ENCODE measurements at places on chromosomes 4 and X.

DNA sequence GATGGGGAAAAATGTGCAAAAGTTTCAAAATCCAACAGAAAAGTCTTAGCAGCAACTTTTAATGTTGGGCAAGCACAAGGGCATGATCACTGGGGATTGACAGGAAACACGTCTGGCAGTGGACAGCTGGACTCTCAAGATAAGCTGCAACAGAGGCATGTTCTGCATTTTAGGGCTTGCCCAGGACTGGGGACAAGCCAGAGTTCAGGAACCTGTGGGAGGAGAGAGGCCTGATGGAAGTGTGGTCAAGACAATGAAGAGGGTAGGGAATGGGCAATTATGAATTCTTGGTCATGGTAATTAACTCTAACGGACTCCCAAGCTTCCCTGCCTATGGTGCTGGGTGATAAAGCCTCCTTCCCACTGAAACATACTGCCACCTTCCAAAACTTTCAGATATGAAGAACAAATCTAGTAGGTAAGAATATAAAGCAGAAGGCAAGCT is 48.4 kb downstream of the ANXA3 start:
- H3K4me3 ChIP-seq: no peak overlapping the region
- no peaks in the 10 kb centered on the region for H3K27me3 ChIP-seq
- H3K4me1 ChIP-seq: no peaks in the 10 kb centered on the region
- no peaks in the 10 kb centered on the region for H3K36me3 ChIP-seq
- H3K27ac ChIP-seq: no peak overlapping the region
- no peak for DNase-seq

DNA sequence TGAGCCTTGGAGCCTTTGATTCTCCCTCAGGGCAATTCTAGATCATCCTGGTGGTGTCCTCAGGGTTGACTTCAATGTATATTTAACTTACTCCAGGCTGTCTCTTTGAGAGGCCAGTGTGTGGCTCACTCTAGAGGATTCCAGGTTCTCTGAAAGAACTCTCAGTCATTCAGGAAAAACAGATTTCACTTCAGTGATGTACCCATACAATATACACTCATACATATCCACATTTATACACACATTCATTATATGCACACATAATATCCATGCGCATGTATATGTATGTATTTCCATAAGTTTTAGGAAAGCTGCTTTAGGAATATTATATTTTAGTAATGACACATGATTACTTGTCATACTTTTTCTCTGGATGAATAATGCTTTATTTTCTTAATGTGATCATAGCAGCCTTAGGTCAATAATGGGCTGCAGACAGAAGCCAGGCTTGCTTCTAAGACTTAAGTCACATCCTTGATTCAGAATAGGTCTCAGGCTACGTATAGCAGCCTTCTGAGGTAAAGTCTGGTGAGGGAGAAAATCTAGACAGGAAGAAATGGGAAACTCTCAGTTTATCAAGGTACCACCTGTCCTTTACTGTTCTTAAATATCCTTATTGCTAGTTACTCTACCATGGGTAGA is 397.0 kb downstream of the GPAT3 start:
- no peak overlapping the region for H3K4me3 ChIP-seq
- no peaks in the 10 kb centered on the region for H3K27me3 ChIP-seq
- H3K36me3 ChIP-seq: no peaks in the 10 kb centered on the region
- no peak overlapping the region for H3K27ac ChIP-seq

GRCh38 chrX:86806786-86807185 is 658.5 kb downstream of the DACH2 start:
- no peak for DNase-seq
- H3K27me3 ChIP-seq: no peaks in the 10 kb centered on the region
- no peak overlapping the region for H3K27ac ChIP-seq
- H3K4me1 ChIP-seq: no peaks in the 10 kb centered on the region
- H3K36me3 ChIP-seq: no peaks in the 10 kb centered on the region
- no peak overlapping the region for H3K4me3 ChIP-seq

DNA sequence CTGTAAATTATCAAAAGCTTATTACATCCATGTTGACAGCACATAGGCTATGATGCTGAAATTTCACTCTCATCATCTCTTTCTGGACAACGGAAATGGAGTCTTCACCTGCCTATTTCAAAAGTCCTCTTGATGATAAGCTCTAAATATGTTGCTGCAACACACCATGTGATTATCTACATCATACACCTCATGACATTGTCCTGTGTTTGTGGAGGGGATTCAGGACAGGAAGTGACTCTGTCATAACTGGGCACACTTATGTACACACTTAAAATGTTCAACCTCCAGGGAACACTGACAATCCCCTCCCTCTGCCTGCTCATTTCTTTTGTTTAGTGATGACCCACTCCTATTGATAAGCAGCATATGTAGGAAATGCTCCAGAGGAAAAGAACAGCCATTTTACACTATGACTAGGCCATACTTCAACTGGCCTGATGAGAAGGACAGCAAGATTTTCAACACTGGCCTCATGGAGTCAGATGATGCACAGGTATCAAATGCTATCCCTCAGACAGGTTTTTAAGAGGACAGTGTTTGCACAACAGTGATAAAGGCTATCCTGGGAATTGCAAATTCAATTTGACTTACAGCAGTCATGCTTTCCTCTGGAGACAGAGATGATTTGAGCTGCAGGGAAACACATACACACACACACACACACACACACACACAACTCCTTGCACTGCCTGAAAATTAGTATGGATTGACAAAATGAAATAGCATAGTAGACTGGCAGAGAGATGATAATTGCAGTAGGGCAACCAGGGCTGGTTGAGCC is 163.3 kb upstream of the RASGEF1B start:
- H3K4me1 ChIP-seq: no peaks in the 10 kb centered on the region
- H3K36me3 ChIP-seq: no peaks in the 10 kb centered on the region
- H3K4me3 ChIP-seq: no peak overlapping the region
- DNase-seq: no peak

GRCh38 chrX:20414066-20414465 is 147.4 kb upstream of the RPS6KA3 start:
- no peaks in the 10 kb centered on the region for H3K36me3 ChIP-seq
- no peaks in the 10 kb centered on the region for H3K27me3 ChIP-seq
- no peak overlapping the region for H3K4me3 ChIP-seq
- DNase-seq: no peak
- H3K4me1 ChIP-seq: peaks cover 15% of the 10 kb centered on the region

- no peak for DNase-seq
- no peak overlapping the region for H3K27ac ChIP-seq
- H3K27me3 ChIP-seq: no peaks in the 10 kb centered on the region
- 0 out of 2 replicates have a peak, but pooled peaks cover under 1% of the 10 kb centered on the region for H3K4me1 ChIP-seq
- H3K36me3 ChIP-seq: peaks cover 54% of the 10 kb centered on the region
- H3K4me3 ChIP-seq: no peak overlapping the region
Measured at GRCh38 chr4:88467392-88467791, 10.5 kb downstream of the HERC5 start.

DNA sequence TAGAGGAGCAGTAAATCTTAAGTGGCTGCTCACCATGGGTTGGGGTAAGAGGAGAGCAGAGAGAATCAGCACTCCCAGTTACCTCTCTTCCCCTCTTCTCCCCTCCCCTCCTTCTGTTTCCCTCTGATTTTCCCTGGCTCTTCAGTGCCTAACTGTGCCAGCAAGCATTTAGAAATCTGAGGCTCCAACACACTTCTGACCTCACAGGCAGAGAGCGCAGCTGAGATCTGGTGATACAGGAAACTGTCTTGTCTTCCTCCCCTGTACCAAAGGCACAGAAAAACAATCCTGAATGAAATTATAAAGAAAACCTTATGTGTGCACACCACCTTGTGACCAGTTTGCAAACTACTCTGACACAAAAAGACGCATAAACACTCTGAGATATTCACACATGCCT is 82.4 kb upstream of the SMIM10 start:
- no peak overlapping the region for H3K4me3 ChIP-seq
- DNase-seq: no peak
- H3K4me1 ChIP-seq: no peaks in the 10 kb centered on the region
- no peak overlapping the region for H3K27ac ChIP-seq
- H3K27me3 ChIP-seq: no peaks in the 10 kb centered on the region

DNA sequence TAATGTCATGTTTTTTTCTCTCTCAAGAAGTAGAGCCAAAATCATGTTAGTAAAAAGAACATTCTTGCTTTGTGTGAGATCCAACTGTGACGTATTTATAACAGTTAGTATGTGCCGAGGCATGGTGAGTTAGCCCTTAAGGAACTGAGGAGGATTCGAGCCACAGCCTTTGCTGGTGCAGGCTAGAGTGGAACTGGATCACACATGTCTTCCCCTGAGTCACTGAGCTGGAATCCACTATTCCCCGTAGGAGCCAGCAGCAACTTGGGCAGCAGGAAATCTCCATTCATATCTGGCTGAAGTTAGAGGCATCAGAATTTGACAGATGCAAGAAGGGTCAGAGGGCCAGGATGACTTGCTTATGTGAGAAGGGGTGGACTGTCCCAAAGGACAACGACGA is 144.6 kb upstream of the KIT start:
- no peaks in the 10 kb centered on the region for H3K27me3 ChIP-seq
- H3K36me3 ChIP-seq: no peaks in the 10 kb centered on the region
- no peaks in the 10 kb centered on the region for H3K4me1 ChIP-seq
- DNase-seq: no peak

- H3K4me3 ChIP-seq: peak overlapping the region; percentile 95
- no peaks in the 10 kb centered on the region for H3K27me3 ChIP-seq
- no peaks in the 10 kb centered on the region for H3K36me3 ChIP-seq
- H3K4me1 ChIP-seq: peaks cover 46% of the 10 kb centered on the region
- H3K27ac ChIP-seq: peak overlapping the region; percentile 70
- peak; percentile 30 for DNase-seq
Measured at GRCh38 chr4:80071604-80072227, 1.3 kb downstream of the ANTXR2 start.

DNA sequence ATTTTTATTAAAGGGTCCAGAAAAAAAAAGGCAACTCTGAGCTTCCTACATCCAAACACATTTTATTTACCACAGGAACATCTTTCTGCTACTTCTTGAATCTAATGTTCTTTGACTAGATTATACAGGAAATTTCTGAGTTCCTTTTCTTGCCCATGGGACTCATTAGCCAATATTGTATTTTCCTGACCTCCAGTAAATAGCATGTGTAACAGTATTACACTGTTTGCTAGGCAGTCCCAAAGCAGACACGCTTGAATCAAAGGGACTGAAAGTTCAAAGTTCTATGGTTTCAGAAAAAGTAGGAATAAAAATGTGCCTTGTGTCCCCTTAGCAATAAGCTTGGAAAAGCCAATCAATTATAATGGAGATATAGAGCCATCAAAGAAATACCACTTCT is 57.4 kb downstream of the MOSPD2 start:
- DNase-seq: no peak
- no peaks in the 10 kb centered on the region for H3K36me3 ChIP-seq
- H3K27ac ChIP-seq: no peak overlapping the region
- H3K4me1 ChIP-seq: no peaks in the 10 kb centered on the region
- no peak overlapping the region for H3K4me3 ChIP-seq

DNA sequence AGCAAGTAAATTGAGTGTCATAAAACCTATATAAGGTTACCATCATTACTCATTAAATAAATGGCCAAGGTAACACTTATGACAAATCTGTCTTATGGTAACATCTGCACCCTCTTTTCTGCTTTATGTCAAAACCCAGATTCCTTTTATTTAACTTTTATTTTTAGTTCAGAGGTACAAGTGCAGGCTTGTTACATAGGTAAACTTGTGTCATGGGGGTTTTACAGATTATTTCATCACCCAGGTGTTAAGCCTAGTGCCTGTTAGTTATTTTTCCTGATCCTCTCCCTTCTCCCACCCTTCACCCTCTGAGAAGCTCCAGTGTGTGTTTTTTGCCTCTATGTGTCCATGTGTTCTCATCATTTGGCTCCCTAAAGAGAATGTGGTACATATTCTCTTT is 930.7 kb downstream of the CCSER1 start:
- H3K36me3 ChIP-seq: no peaks in the 10 kb centered on the region
- no peaks in the 10 kb centered on the region for H3K4me1 ChIP-seq
- DNase-seq: no peak
- no peak overlapping the region for H3K27ac ChIP-seq

DNA sequence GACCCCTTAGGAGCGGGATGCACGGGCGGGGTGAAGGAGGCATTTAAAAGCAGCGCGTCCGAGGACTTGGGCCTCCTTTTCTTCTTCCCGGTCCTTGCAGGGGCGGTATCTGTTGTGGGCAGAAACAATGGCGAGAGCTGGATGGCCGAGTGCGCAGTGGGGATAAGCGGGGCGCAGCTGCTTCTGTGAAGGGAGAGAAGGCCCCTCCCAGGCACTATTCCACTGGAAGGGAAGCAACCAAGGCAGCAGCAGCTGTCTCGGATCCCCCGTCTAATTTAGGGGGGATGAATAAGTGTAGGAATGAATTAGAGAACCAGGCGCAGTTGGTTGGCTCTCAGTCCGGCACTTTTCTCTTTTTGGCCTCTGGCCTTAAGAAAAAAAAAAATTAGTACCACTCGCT is 995 bp downstream of the SMARCA5 start:
- H3K27me3 ChIP-seq: no peaks in the 10 kb centered on the region
- H3K36me3 ChIP-seq: peaks cover 6% of the 10 kb centered on the region
- DNase-seq: no peak
- peak overlapping the region; percentile 94 for H3K4me3 ChIP-seq
- H3K4me1 ChIP-seq: no peaks in the 10 kb centered on the region

- H3K4me1 ChIP-seq: no peaks in the 10 kb centered on the region
- H3K4me3 ChIP-seq: no peak overlapping the region
- H3K36me3 ChIP-seq: no peaks in the 10 kb centered on the region
- H3K27me3 ChIP-seq: no peaks in the 10 kb centered on the region
- no peak overlapping the region for H3K27ac ChIP-seq
- no peak for DNase-seq
Measured at GRCh38 chr4:149993030-149993429, 85.2 kb upstream of the DCLK2 start.
